ENCODE measurements at places on chromosomes 5 and 9.
A peak's percentile ranks its signal among the peaks of the same experiment; 100 is the strongest.

DNA sequence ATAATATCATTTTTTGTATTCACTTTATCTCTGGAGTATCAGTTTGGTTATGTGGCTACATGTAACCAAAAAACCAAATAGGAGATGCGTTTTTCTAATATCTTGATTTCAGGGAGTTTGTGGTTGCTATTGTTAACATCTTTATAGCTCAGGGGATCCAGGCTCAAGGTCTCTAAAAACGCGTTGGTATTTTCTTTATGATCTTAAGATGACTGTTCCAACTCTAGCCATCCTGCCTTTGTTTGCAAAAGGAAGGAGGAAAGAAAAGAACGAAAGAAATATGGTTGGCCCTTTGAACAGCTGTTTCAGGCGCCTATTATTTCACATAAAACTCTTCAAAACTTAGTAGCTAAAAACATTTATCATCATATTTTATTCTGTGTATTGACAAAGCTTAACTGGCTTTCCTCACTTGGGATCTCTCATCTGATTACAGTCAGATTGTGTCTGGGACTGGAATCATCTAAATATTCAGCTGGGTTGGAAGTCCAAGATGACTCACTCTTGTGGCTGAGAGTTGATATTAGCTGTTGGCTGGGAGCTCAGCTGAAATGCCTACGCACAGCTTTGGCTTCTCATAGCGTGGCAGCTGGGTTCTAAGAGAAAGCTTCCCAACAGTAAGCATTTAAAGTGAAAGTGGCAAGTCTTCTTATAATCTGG lies 60.1 kb downstream of the FAM174A start:
- no peaks in the 10 kb centered on the region for H3K27me3 ChIP-seq
- no peak overlapping the region for H3K4me3 ChIP-seq
- no peaks in the 10 kb centered on the region for H3K4me1 ChIP-seq
- H3K27ac ChIP-seq: no peak overlapping the region

DNA sequence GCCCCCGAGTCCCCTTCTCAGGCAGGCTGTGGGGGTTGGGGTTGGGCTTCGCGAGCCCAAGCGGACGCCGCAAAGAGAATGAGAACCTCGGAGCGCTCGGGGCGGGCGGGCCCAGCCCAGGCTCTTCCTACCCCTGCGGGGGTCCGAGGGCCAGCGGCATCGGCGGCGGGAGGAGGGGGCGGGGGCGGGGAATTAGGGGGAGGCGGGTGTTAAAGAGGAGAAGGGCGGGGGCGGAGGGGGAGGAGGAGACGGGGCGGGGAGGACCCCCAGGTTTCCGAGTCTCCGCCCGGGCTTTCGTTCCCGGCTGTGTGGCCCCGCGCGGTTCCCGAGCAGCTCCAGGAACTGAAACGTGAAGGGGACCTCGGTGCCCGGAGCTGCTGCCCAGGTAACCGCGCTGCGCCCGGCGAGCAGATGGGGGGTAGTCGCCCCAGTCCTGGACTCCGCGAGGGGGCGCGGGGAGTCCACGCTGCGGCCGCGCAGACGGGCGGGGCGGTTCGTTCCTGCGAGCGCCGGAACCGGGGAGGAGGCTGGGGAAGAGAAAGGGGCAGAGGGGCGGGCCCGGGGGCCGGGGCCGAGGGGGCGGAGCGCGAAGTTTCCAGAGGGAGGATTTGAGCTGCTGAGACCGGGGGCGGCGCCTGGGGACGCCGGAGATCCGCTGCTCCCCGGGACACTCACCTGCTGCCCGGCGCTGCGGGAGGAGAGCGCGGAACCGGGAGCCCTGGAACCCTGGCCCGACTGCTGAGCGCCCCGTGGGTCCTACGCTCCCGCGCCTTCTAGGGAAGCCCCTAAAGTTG lies 38.4 kb upstream of the PLEKHG4B start:
- peak overlapping the region; percentile 39 for H3K4me3 ChIP-seq
- peaks cover 26% of the 10 kb centered on the region for H3K4me1 ChIP-seq
- peaks cover 24% of the 10 kb centered on the region for H3K27me3 ChIP-seq
- no peaks in the 10 kb centered on the region for H3K36me3 ChIP-seq
- no peak overlapping the region for H3K27ac ChIP-seq

- no peak for DNase-seq
- no peak overlapping the region for H3K4me3 ChIP-seq
- peaks cover 29% of the 10 kb centered on the region for H3K36me3 ChIP-seq
- H3K4me1 ChIP-seq: no peaks in the 10 kb centered on the region
- no peaks in the 10 kb centered on the region for H3K27me3 ChIP-seq
Observed at GRCh38 chr5:80466669-80467485, 21.0 kb upstream of the FAM151B start.

DNA sequence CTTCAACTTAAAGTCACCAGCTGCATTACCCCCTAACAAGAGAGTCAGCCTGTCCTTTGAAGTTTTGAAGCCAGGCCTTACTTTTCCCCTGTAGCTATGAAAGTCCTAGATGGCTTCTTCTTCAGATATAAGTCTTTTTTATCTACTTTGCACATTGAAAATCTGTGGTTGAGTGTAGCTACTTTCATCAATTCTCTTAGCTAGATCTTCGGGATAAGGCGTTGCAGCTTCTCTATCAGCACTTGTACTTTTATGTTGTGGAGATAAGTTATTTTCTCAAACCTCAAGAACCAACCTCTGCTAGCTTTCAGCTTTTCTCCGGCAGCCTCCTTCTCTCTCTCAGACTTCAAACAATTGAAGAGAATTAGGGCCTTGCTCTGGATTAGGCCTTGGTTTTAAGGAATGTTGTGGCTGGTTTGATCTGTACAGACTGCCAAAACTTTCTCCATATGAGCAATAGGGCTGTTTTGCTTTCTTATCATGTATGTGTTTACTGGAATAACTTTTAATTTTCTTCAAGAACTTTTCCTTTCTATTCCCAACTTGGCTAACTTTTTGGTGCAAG lies 21.6 kb downstream of the CATSPER3 start:
- no peak for DNase-seq
- H3K4me3 ChIP-seq: no peak overlapping the region
- H3K27ac ChIP-seq: no peak overlapping the region
- no peaks in the 10 kb centered on the region for H3K4me1 ChIP-seq

GRCh38 chr9:28774433-28775235 lies 1201.4 kb upstream of the C9orf72 start:
- peak; percentile 13 for DNase-seq
- H3K4me3 ChIP-seq: no peak overlapping the region
- no peaks in the 10 kb centered on the region for H3K36me3 ChIP-seq
- H3K27me3 ChIP-seq: no peaks in the 10 kb centered on the region
- H3K4me1 ChIP-seq: no peaks in the 10 kb centered on the region

DNA sequence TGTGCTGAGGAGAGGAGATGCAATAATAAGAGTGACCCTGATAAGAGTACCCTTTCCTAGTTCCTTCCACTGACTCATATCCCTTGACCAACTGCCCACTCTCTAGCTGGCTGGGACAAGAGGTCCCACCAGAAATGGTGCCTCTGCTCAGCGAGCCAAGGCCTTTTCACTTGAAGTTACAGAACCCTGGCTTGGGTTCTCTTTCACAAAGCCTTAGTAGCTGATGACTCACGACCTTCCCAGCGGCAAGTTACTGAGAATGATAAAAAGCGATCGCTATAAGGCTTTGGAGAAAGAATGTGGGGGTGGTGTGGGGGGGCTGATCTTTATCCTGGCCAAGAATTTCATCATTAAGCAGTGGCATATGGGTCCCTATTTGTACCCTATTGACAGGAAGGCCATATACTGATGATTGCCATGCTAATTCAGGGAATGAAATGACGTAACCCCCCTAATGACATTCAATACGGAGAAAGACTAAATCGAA lies 90.3 kb downstream of the FBXO38 start:
- DNase-seq: no peak
- no peaks in the 10 kb centered on the region for H3K36me3 ChIP-seq
- no peaks in the 10 kb centered on the region for H3K27me3 ChIP-seq
- H3K4me3 ChIP-seq: no peak overlapping the region
- H3K4me1 ChIP-seq: no peaks in the 10 kb centered on the region

DNA sequence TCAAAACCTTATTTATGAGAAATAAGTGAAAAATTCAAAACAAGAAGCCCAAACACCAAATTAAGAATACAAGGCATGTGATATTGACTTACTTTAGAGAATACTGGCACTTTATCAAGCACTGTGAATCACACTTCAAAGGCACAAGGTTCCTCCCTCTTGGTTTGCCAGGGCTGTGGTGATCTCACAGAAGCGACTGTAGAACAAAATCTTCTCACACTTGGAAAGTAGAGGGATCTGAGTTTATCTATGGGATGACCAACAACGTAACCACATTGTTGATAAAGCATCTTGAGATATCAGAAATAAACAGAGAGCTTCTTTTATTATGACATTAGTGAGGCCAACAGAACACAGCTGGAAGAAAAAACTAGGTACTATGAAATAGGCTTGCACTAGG lies 295.9 kb downstream of the NFIB start:
- H3K27me3 ChIP-seq: no peaks in the 10 kb centered on the region
- no peak overlapping the region for H3K27ac ChIP-seq
- DNase-seq: no peak

GRCh38 chr5:38207343-38207742 lies 51.0 kb upstream of the EGFLAM start:
- H3K27me3 ChIP-seq: peaks cover 2% of the 10 kb centered on the region
- no peak overlapping the region for H3K4me3 ChIP-seq
- H3K36me3 ChIP-seq: no peaks in the 10 kb centered on the region
- H3K4me1 ChIP-seq: no peaks in the 10 kb centered on the region

DNA sequence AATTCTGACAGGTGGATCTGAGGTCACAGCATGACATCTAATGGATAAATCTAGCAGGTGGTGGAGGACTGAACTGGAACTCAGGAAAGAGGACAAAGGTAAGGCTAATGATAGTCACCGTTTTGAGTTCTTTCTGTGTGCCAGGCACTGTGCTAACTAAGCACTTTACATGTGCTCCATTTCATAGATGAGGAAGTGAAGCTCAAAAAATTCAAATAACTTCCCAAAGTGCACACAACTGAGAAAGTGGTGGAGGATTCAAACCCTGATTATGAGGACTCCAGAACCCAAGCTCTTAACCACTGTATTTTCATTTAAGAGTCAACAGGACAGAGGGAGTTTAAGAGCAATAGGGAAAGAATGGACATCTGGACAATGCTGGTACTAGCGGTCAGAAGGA lies 7.1 kb upstream of the DELE1 start:
- no peaks in the 10 kb centered on the region for H3K36me3 ChIP-seq
- peaks cover 12% of the 10 kb centered on the region for H3K4me1 ChIP-seq
- no peak overlapping the region for H3K27ac ChIP-seq

Data from spinal cord (tissue), 10 donors.